ENCODE measurements at places on chromosomes 4 and X.

GRCh38 chrX:56728752-56729151 is 291 bp upstream of the NBDY start:
- no peak for DNase-seq

GRCh38 chr4:108683479-108683878 is 33.1 kb downstream of the OSTC start:
- DNase-seq = no peak

GRCh38 chr4:80393246-80393969 is 57.9 kb downstream of the CFAP299 start:
- DNase-seq = peak; percentile 67

DNA sequence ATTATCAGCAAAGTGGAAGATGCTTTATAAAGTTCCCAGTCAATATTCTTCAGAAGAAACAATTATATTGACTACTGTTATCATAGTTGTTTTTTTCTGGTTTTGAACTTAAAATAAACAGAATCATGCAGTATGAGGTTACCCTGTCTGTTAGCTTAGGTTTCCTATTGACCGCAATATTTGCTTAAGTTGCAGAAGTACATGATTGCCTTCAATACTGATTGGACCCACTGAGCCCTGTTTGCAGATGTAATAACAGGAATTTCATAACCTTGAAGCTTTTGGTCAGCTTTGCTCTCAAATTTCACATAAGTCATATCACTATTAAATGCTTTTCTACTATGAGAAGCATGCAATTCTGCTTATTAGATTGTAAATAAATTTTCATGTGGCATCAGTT is 229.1 kb upstream of the FSTL5 start:
- DNase-seq = no peak

DNA sequence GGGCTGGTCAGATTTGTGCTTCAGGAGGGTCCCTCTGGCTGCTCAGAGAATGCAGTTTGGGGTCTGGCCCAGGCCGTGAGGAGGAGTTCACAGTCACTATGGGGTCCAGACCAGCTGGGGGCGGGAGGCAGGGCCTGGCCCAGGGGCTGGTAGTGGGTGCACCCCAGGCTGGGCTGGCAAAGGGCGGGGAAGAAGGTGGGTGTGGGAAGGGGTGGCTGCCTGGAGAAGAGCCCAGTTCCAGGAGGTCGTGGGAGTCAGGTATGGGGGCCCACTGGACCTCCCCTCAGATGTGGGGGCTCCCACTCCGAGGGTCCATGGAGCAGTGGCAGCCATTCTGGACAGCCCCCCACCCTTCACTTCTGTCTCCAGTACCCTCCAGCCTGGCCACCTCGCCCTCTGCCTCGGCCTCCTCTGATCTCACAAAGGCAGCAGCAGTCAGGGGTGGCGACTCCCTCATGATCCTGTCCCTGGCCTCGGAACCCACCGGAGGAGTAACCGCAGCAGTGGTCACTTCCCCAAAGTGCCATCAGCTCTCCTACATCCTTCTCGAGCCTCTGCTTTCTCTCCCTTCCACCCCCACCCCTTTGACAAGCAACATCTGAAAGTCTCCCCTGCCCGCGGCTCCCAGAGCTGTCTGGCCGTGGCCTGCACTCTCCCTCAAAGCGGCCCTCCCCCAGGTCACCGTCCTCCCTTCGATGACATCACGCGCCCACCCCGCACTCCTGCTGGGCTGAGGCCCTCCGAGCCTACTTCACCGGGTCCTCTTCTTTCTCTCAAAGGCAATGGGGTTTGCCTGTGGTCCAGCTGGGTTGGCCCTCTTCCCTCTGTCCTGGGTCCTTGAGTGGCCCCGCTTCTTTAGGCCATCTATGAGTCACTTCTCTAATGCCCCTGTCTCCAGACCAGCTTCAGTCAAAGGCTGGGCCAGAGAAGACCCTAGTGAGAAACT is 1.7 kb upstream of the SLC6A8 start:
- DNase-seq = no peak

GRCh38 chr4:5166377-5166776 is 115.1 kb downstream of the STK32B start:
- DNase-seq = no peak

DNA sequence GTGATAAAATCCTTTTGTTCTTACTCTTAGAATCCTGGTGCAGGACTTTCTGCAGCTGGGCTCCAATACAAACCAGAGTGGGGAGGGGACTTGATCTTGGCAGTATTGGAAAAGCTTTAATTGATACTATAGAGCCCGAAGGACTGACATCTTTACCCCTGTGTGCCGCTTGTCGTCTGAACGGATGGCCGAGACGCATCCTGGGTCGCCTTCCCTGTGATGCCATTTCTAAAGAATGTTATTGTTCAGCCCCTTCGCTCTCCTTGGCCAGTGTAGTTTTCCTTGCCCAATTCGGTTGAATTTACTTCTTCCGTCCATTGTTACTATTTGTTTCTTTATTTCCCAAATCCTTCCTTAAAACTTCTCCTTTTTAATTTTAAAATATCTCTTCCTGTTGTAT is 80.9 kb downstream of the CLDN34 start:
- DNase-seq = no peak

GRCh38 chr4:58064653-58065052 is 954.5 kb upstream of the IGFBP7 start:
- DNase-seq = no peak

GRCh38 chr4:181991369-181992108 is 251.7 kb upstream of the TENM3 start:
- no peak for DNase-seq

DNA sequence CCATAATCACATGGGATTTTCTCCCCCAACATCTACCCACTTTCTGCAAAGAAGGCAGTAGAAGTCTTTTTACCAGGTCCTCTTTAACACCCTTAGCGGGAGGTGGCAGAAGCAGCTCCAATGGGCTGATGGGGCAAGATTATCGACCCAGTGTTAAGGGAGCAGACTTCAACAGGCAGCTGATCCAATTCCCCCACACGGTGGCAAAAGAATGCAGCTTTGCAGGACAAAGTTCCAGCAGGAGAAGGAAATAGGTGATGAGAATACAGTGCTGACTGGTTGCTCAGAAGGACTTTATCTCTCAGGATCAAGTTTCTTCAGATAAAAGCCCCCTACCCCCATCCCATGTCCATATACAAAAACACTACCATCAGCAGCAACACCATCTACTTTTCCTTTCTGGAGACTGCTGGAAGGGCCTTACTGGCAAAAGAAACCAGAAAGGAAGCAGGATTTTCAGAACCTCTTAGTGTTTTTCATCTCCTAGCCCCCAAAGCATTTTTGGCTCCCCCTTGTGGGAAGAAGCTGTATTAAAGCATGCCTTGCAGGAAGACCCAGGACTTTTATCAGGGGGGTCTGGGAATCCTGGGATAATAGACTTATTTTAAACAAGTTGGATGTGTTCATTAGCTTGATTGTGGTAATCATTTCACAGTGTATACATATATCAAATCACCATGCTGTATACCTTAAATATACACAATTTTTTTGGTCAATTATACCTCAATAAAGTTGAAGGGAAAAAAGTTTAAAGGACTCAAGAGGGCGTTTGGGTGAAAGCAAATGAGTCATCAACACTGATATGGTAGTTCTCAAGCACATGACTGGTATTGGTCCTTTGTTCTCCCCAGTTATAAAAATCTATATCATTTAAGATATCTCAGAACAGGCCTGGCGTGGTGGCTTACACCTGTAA is 146.4 kb downstream of the GPC3 start:
- peak; percentile 34 for DNase-seq

- DNase-seq = no peak
Observed at GRCh38 chrX:135632353-135632752, 81.1 kb upstream of the CT45A1 start.

DNA sequence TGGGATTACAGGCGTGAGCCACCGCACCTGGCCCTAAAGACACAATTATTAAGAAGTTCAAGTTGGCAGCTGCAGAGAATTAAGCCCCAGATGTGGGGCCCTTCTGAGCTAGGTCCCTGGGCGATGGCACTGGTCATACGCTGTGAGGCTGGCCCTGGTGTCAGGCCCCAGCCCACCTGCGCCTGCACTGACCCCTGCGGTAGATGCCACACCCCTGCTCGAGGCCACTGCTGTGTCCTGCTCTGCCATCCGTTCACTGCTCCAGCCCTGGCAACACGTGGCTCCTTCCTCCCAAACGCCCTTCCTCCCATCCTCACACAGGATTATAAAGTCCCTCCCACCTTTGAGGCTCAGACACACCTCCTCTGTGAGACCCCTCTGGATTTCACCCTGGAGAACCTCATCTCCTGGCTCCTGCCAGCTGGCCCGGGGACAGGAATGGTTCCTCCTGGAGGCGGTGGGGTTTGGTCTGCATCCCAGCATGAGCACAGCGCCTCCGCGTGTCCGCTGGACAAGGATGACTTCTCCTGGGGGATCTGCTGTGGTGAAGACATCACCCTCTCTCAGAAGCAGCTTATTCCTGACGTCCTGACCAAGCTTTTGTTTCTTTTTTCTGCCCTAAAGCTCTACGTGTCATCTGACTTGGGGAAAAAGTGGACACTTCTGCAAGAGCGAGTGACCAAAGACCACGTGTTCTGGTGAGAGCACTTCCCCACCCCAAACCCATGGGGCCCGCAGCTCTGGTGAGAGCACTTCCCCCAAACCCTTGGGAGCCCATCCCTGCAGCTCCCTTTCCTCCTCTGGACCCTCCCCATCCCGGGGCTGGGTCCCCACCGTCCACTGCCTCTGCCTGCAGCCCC is 219.0 kb upstream of the PSAPL1 start:
- DNase-seq = no peak

GRCh38 chrX:53239474-53239873 is 14.5 kb upstream of the KDM5C start:
- DNase-seq = peak; percentile 60

DNA sequence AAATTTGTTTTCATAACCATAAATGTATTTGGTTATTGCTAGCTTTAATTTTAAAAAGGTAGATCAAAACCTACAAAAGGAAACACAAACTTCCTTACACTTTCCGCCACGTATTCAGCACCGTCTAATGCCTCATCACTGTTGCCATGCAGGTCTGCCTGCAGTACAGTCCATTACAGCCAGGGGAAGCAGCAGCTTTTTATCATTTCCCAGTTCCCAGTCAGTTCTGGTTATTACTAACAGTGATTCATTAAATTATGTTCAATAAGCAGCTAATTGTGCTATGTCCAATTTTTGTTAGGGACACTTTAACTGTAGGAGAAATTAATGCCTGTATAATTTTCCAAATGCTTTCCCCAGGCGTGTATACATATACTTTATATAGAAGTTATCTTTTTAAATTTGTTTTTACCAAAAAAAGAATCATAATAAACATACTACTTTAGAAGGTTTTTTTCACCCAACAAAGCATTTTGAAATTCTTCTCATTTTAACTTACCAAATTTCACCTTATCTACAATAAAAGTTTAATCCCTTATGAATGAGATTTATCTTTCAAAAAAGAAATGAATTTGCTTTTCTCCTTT is 93.3 kb downstream of the ANXA3 start:
- peak; percentile 69 for DNase-seq

- no peak for DNase-seq
Observed at GRCh38 chrX:153386097-153386496, 15.1 kb downstream of the PNMA6E start.

GRCh38 chrX:72020788-72021187 is 110.1 kb downstream of the NHSL2 start:
- peak; percentile 20 for DNase-seq

DNA sequence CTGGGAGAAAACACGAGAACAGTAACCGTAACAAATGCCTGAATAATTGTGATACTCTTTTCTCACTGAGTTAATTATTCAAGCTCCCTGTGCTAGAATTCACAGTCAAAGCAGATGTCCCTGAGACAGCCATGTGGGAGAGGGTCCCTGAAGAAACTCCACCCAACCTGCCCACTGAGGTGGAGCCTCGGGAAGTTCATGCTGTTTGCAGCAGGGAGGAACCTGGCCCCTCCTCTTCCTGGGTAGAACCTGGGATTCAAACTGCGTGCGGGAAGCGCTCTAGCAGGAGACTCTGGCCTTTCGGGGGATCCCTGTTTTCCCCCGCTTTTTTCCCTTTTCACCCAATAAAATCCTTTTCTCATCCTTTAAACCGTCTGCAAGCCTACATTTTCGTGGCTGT is 20.2 kb upstream of the RHOH start:
- DNase-seq = no peak

DNA sequence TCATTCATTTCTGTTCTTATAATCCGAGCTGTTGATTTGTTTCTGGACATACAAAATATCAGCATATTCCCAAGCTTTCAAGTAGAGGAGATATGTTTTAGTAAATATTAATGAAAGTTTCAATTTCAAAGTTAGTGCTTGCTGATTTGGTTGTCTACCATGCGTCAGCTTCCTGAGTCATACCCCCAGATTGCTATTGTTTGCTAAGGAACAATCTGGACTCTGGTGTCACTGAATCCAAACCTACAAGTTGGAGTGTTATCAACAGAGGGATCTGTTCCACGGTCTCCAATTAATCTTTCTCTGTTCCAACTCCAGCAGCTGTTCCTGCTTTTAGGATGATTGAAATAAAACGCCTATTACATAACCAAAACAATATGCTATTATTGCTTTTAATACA is 96.1 kb upstream of the FAM9A start:
- DNase-seq = no peak

DNA sequence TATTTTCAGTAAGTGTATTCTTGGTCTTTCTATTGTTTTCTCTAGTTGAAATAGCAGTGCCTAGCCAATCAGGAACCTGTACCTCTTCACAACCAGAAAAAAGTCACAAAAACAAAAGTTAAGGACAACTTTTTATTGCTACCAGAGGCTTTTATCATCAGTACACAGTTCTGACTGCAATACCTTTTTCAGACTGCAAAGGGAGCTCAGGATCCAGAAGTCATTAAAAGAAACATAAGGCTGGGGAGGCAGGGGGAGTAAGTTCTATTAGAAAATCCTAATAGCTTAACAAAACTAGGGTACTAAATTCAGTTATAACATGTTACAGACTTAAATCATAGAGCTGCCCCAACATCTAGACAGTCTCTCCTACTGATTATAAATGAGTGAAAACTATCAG is 28.8 kb downstream of the CCNI start:
- no peak for DNase-seq

GRCh38 chr4:118076958-118077766 is 42.9 kb downstream of the NDST3 start:
- DNase-seq = peak; percentile 32

DNA sequence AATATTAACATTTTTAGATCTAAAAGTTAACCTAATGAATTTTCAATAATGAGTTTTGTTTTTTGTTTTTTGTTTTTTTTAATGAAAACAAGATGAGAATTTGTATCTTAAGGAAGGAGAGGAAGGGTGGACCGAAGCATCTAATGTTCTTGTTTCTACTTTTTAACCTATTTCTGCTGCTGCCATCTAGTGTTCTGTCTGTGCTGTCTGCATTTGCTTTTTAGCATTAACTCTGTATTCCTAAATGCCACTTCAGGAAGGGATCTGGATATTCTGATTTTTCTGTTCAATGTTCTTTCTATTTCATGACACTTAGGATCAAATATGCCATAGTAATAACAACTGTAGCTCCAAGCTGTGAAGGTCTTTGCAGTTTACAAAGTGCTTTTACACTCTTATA is 161.7 kb downstream of the BRWD3 start:
- DNase-seq = peak; percentile 2

Data from activated CD4-positive, alpha-beta T cell treated with anti-CD3 and anti-CD28 coated beads, Interleukin-10, Interleukin-2, amounts not matched to agents 100 ng/mL and 50 ng/mL, durations not matched to agents 16 hours and 8 hours (primary cell).